NCI-H1436 treated with DMSO at 0.1 percent for 48 hours (cell line): ENCODE measurements at places on chromosomes 4 and X.
A peak's percentile ranks its signal among the peaks of the same experiment; 100 is the strongest.

- no peak for DNase-seq
Observed at GRCh38 chr4:31334086-31334910, 614.1 kb downstream of the PCDH7 start.

DNA sequence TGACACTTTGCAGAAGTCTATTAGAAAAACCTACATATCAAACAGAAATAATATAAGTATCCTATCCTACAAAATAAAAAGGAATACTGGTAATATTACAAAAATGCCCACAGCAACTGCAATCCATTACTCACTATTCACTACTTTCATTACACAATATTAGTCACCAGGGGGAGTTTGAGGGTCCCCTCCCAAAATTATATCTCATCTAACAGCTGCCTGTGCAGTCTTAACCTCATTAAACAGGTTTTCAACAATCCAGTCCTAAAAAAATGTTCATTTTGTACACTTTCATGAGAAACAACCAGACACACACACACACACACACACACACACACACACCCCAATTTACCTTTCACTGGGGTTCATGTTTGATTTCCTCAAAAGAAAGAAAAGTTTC is 2.9 kb downstream of the CLOCK start:
- DNase-seq: no peak

- peak; percentile 10 for DNase-seq
Observed at GRCh38 chr4:53558065-53558801, 33.1 kb downstream of the LNX1 start.

DNA sequence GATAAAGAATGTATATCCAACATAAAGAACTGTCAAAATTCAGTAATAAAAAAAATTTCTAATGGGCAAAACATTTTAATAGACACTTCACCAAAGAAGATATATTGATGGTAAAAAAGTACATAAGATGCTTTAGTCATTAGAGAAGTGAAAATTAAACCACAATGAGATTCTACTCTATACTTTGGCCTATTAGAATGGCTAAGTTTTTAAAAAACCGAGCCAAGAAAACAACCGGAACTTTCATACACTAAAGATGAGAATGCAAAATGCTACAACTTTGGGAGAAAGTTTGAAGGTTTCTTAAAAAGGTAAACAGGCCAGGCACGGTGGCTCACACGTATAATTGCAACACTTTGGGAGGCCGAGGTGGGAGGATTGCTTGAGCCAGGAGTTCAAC is 20.8 kb downstream of the CNOT6L start:
- DNase-seq: no peak

DNA sequence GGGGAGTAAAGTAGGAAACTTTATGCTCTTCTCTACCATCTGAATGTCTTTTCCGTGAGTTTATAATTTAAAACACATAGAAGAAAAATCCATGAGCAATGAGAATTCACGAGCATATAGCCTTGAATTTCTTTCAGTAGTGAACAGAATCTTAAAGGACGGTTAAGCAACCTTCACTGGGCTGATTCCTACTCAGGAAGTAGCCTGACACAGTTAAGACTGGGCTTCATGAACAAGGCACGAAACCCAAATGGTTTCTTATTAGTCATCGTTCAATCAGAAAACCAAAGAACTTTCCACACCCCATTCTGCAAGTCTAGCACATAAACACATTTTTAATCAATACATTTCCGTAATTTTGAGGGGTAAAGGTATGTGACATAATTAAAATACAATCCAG is 95.8 kb downstream of the SH3KBP1 start:
- no peak for DNase-seq

GRCh38 chr4:151629097-151629783 is 131.6 kb downstream of the GATB start:
- no peak for DNase-seq

DNA sequence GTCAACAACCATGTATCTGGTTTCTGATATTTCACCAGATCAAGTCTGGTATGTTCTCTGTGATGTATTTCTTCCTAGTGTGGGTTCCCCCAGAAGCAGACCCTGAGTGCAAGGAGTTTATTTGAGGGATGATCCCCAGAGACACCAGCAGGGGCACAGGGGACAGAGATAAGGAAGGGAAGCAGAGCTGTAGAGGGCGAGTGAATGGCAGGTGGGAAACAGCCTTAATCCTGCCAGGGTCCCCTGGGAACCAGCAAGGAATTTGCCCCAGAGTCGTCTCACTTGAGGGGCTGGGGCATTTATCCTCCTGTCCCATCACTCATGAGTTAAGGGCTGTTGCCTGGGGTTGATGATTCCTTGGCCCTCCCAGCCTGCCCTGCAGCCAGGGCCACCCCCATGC is 206.4 kb upstream of the BCOR start:
- no peak for DNase-seq

- DNase-seq: no peak
Observed at GRCh38 chr4:152594978-152595925, 59.4 kb upstream of the FBXW7 start.

- DNase-seq: no peak
Observed at GRCh38 chr4:11525085-11525484, 96.4 kb upstream of the HS3ST1 start.

GRCh38 chr4:42350611-42351182 is 46.6 kb upstream of the SHISA3 start:
- no peak for DNase-seq

DNA sequence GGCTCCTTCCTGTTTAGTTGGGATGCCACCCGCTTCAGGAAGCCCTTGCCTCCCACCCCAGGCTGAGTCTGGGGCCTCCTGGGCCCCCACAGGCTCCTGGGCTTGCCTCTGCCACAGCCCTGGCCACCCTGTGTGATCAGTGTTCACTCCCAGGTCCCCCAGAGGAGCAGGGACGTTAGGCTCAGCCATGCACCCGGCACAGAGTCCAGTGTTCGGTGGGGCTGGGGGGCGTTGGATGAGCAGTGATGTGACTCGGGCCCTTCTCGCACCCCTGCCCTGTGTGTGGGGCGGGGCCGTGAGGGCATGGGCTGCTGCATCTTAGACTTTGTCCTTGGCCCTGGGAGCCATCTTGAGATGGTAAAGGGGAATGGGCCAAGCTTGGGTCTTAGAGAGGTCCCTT is 29.9 kb upstream of the HTRA3 start:
- DNase-seq: no peak

- no peak for DNase-seq
Observed at GRCh38 chrX:133994576-133994975, 9.2 kb upstream of the GPC3 start.

- no peak for DNase-seq
Observed at GRCh38 chr4:103010804-103011203, 8.7 kb downstream of the SLC9B1 start.

DNA sequence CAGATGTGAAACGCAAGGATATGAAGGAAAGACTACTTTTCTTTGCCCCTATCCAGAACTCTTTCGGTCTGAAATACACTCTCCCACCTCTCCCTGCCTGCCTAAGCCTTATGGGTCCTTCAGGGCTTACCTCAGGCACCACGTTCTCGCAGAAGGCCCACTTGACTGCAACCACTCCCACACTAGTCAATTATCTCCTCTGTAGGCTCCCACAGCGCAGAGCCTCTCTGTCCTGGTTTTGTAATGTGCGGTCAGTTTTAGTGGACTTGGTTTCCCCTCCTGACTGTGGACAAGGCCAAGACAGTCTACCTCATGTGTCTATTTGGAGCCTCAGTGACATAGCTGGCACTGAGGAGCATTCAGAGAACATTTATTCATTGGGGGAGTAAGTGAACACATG is 11.1 kb downstream of the CNGA2 start:
- no peak for DNase-seq

DNA sequence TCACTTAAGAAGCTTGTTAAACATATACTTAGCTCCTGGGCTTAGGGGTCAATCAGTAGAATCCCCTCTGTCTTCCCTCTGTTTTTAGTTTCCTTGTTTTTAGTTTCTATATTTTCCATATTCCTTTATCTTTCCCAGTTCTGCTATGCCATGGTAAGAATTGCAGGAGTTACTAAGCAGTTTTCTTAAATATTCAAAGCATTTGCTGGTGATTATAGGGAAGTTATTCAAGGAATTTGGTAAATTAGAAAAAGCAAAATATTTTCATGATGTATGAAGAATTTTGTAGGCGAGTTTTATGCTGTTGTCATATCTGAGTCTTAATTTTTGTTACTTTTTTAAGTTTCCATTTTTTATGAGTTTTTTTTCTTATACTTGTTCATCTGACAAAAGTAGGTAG is 91.6 kb upstream of the NUDT6 start:
- no peak for DNase-seq

DNA sequence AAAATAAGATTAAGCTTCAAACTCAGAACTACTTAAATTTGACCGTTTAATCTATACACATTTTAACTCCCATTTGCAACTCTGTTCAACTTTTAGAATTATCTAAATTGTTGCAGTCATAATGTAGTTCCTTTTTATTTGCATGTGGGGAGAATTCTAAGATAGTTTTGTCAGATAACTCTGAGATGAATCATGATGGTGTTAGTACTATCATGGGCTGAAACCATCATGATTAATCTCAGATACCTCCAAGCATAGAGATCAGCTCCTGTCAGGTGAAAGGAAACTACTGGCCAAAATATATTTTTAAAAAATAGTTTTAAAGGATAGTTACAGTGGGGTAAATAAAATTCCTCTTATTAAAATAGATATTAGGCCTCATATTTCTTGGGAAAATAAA is 39.0 kb downstream of the FBXO8 start:
- DNase-seq: no peak

DNA sequence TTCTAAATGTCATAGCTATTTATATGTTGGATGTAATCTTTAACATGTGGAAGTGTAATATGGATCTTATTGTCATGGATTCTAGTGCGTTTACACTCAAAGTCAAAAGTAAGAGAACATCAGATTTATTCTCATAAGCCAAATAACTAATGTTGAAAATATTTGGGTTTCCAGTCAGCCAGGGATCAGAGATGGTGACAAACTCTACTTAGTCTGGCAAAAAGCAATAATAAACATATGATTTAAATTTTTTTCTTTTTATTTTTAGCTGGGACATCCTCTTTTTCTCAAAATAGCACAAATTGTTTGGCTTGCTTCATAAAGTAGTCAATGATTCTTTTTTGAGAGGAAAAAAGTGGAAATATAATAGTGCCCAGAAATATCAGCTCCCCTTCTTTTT is 392.3 kb downstream of the ARHGAP24 start:
- no peak for DNase-seq

GRCh38 chr4:81915430-81915829 is 443.7 kb upstream of the RASGEF1B start:
- DNase-seq: no peak

- no peak for DNase-seq
Observed at GRCh38 chr4:101066626-101067170, 280.6 kb downstream of the PPP3CA start.

- DNase-seq: no peak
Observed at GRCh38 chrX:150200361-150200760, 162.8 kb upstream of the MAMLD1 start.

DNA sequence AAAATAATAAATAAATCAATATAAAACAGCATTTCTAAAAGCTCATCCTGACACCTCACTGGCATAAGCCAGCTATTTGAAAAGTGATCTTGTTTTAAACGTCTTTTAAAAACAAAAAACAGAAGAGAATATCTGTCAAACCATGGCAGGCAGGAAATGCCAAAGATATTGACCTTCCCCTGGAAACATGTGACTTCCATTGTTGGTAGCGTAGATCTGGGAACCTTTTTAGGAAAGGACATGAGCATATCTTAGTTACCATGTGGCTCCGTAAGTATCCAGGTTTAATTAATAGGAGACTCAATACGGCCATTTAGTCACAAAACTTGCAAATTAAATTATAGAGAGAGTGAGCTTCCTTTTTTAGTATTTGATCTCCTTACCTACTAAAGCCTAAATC is 83.0 kb upstream of the KLHL4 start:
- no peak for DNase-seq

GRCh38 chrX:23779025-23779424 is 3.9 kb upstream of the SAT1 start:
- DNase-seq: no peak

- no peak for DNase-seq
Observed at GRCh38 chrX:72492499-72492898, 80.1 kb downstream of the HDAC8 start.

DNA sequence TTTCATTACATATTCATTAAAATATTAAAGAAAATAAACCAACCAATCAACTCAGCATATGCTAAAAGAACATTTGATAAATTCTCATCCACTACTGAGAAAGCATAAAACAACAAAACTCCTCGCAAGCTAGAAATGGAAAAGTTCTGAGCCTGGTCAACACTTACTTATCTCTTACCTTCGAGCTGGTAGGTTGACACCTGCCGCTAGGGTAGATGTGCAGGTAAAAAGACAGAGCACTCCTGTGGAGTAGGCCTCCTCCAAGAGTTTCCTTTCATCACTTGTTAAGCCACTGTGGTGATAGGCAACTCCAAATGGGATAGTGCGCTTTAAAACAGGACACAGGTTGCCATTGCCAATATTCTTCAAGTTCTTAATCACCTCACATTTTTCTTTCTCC is 18.9 kb downstream of the HELQ start:
- DNase-seq: no peak

DNA sequence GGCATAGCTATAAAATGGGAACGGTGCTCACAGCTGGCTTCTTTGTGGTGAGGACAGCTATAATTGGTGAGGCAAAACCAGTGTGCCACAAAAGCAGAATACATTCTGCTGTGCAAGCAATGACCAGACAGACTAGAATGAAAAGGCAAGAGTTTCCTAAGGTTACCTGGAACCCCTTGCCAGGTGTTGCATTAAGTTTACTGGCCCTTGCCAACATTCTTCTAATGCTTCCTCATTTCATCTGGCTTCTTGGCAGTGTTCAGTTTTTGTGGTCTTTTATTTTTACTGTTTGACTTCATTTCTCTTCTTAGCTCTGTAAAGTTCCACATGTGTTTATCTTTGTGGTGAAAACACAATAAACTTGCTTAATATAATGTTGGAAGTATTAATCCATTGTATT is 131.4 kb downstream of the PTTG2 start:
- no peak for DNase-seq

GRCh38 chr4:163598028-163598427 is 103.5 kb downstream of the TMA16 start:
- no peak for DNase-seq

- DNase-seq: no peak
Observed at GRCh38 chr4:145873901-145874300, 64.7 kb downstream of the ZNF827 start.

DNA sequence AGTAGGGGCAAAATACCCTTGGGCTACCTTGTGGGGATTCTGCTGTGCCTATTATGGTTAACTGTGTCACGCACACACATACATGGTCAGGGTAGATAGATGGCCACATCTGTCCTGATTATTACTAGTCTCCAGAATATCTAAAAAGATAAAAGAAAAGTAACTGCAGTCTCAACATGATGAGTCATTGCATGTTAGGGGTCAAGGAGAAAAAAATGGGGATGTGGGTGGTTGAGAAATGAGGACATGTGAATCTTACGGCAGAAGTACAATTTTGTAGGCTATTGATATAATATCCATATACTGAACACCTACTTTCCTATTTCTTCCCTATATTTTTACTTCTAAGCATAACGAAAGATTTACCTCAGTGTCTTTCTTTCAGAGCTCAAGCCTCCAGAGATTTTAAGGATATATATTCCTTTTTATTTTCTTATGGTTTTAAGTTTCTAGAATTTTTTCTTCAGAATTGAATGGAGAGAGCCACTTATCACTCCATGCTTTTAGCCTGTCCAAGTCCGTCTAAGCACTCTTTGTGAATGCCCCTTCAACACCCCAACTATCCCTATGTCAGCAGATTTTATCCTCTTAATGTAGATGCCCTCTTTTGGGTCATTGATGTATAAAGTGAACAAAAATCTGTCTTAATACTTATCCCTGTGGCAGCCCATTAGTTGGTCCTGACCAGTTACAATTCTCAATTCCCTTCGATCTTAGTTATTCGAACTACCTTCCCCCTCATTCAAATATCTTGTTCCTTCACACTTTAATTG is 642.2 kb downstream of the IQCM start:
- DNase-seq: no peak

- no peak for DNase-seq
Observed at GRCh38 chr4:153570228-153570973, 104.2 kb downstream of the TMEM131L start.
